ENCODE measurements at places on chromosomes 4 and X. TPM values are rescaled to one million over a fixed set of nuclear protein-coding genes. Genes with fewer than 3 reads are reported as not detected.

AFF2 gene
- total RNA-seq: 0.09 TPM

SORBS2 gene
- 34.3 TPM for total RNA-seq

TEC gene
- 6.1 TPM for total RNA-seq

UGT2B11 gene
- not detected for total RNA-seq

SPANXC gene
- total RNA-seq: not detected

PHKA1 gene
- 10.3 TPM for total RNA-seq

REELD1 gene
- not detected for total RNA-seq

MAPK10 gene
- total RNA-seq: 4.6 TPM

HSFX3 gene
- not detected for total RNA-seq

ZNF630 gene
- total RNA-seq: 1.7 TPM

FAM53A gene
- total RNA-seq: 0.22 TPM

PPARGC1A gene
- total RNA-seq: 1.2 TPM

RBM47 gene
- total RNA-seq: 153 TPM

TRIM75 gene
- not detected for total RNA-seq

TMEM35A gene
- 0.42 TPM for total RNA-seq

CXCL1 gene
- total RNA-seq: 152 TPM

PFKFB1 gene
- not detected for total RNA-seq

PNMA3 gene
- 0.57 TPM for total RNA-seq

HTRA3 gene
- 1.8 TPM for total RNA-seq

PAGE2B gene
- total RNA-seq: not detected

GLOD5 gene
- total RNA-seq: not detected

SNX12 gene
- 43.5 TPM for total RNA-seq

DRP2 gene
- total RNA-seq: 0.19 TPM

GPRASP2 gene
- total RNA-seq: 3.4 TPM

Measured in esophagus squamous epithelium (tissue), 5 donors.